ENCODE measurements at places on chromosomes 13 and 19. TPM values are rescaled to one million over a fixed set of nuclear protein-coding genes. Genes with fewer than 3 reads are reported as not detected.

Gene ADGRE1
- 12.1 TPM for total RNA-seq

Gene NLRP11
- total RNA-seq: 0.08 TPM

Gene THOP1
- total RNA-seq: 145 TPM

Gene OR7D2
- total RNA-seq: 0.57 TPM

Gene MAB21L1
- total RNA-seq: not detected

Gene ZNF799
- 6.2 TPM for total RNA-seq

Gene NKG7
- total RNA-seq: 92.4 TPM

Gene SPACA4
- not detected for total RNA-seq

Gene C13orf42
- not detected for total RNA-seq

Gene EDDM13
- 2.0 TPM for total RNA-seq

Gene RUBCNL
- 3.9 TPM for total RNA-seq

Gene FGF21
- total RNA-seq: not detected

Gene LYPD3
- total RNA-seq: 3.0 TPM

Gene HIPK4
- total RNA-seq: not detected

Gene PRODH2
- total RNA-seq: not detected

Gene CLEC4M
- total RNA-seq: not detected

Gene DLL3
- total RNA-seq: 0.97 TPM

Gene LILRB4
- not detected for total RNA-seq

Gene TSHZ3
- 0.27 TPM for total RNA-seq

Gene CBY2
- not detected for total RNA-seq

Gene ZIC5
- total RNA-seq: not detected

Gene ARHGAP33
- 106 TPM for total RNA-seq

Gene SCN1B
- total RNA-seq: 1.5 TPM

Gene NCR1
- 0.89 TPM for total RNA-seq

Gene SBSN
- total RNA-seq: not detected

Gene ZNF681
- 2.4 TPM for total RNA-seq

Gene DPF1
- total RNA-seq: not detected

Gene ZNF85
- 10.6 TPM for total RNA-seq

Gene VAV1
- total RNA-seq: 121 TPM

Gene CRB3
- total RNA-seq: 0.59 TPM

Gene CFD
- 4.9 TPM for total RNA-seq

Gene PSG4
- total RNA-seq: 0.51 TPM

Gene STARD13
- total RNA-seq: 0.50 TPM

Gene TNFSF11
- 0.37 TPM for total RNA-seq

Gene LCP1
- 761 TPM for total RNA-seq

Gene PABPC3
- total RNA-seq: 0.29 TPM

Gene CEACAM19
- 2.2 TPM for total RNA-seq

Gene CGB3
- total RNA-seq: not detected

Gene PNMA8A
- total RNA-seq: not detected

Gene CLEC17A
- 0.16 TPM for total RNA-seq

Gene TUBA3C
- total RNA-seq: not detected
